A549 (cell line): ENCODE measurements at places on chromosomes 3 and 15.

DNA sequence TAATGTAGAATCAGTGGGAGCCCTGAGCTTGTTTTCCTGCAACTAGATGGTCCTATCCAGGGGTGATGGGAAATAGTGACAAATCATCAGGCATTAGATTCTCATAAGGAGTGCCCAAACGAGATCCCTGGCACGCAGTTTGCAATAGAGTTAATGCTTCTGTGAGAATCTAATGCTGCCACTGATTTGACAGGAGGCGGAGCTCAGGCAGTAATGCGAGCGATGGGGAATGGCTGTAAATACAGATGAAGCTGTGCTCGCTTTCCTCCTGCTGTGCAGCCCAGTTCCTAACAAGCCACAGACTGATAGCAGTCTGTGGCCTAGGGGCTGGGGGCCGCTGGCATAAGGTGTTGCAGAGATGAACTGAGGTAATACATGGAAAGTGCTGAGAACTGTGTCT, 28.3 kb upstream of the TMEM42 start:
- DNase-seq: no peak

DNA sequence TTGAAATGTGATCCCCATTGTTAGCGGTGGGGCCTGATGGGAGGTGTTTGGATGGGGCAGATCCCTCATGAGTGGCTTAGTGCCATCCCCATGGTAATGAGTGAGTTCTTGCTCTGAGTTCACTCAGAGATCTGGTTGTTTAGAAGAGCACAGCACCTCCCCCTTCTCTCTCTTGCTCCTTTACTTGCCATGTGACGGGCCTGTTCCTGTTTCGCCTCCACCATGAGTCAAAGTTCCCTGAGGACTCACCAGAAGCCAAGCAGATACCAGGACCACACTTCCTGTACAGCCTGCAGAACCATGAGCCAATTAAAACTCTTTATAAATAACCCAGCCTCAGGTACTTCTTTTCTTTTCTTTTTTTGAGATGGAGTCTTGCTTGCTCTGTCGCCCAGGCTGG, 46.6 kb downstream of the ANP32A start:
- no peak for DNase-seq

GRCh38 chr3:131544557-131544956, 41.8 kb upstream of the MRPL3 start:
- DNase-seq: no peak

- DNase-seq: no peak
These were observed 1.2 kb downstream of the ROBO1 start for GRCh38 chr3:79766496-79767193.

GRCh38 chr15:34239151-34239808, 14.5 kb downstream of the EMC4 start:
- DNase-seq: peak; percentile 68

DNA sequence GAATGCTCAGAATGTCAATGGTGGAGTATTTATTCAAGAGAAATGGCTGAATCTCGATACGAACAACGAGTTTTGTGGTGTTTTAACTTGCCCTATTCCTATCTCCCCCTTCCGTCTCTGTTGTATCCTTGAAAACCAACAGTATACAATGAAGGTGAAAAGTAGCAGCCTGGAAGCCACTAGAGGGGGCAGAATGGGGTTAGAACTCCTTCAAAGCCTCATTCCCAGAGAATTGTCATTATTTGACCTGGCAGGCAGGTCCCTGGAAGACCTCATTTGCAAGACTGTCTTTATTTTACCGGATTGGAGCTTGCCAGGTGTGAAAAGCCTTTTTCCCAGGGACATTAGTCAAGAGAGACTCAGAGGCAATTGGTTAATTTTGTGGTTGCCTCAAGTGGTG, 139.4 kb downstream of the LRRC28 start:
- no peak for DNase-seq

GRCh38 chr3:20066079-20066478, 25.8 kb downstream of the KAT2B start:
- no peak for DNase-seq

DNA sequence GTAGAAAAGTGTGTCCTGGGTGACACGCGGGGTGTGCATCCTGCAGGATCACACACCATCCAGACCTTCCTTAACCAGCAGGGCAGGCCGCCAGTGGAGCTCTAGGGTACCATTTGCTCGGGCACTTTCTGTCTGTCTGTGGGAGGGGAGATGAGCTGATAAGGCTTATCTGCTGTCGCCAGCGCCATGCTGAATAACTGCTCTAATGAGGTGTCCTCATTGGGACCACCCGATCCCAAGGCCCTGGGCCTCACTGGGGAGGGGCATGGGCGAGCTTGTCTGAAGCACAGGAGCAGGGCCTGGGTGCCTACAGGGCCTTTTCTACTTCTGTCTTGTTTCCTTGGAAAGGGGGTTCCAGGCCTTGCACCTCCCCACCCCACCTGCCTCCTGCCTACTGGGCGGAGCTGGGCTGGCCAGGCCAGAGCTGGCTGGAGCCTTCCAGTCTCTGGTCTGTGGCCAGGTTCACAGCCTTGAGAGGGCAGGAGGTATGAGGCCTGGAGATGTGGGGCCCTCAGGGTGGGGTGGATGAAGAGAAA, 2.5 kb upstream of the GATA2 start:
- no peak for DNase-seq

GRCh38 chr3:127744253-127744815, 71.6 kb downstream of the ABTB1 start:
- DNase-seq: no peak

- DNase-seq: no peak
These were observed 781.2 kb upstream of the ARPP21 start for GRCh38 chr3:34858067-34858660.

- DNase-seq: no peak
These were observed 538.5 kb upstream of the ADAMTS9 start for GRCh38 chr3:65226287-65226686.

- DNase-seq: no peak
These were observed 66.4 kb downstream of the BCHE start for GRCh38 chr3:165770781-165771180.

GRCh38 chr3:39211332-39212130, 19.1 kb upstream of the XIRP1 start:
- DNase-seq: no peak

DNA sequence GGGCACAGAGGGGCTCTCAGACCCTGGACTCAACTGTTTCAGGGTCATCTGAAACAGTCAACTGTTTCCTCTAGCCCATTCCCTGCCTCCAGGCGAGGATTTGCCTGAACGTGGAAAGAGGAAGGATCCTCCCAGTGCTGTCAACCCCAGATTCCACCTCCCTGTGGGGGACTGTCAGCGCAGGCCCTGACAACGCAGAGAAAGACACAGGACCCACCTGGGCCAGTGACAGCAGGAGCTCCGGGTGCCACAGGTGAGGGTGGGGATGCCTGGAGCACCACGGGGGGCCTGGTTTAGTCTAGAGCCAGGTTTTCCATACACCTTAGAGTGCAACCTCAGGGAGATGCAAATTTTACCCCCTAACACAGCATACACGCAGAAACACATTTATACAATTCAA, 19.5 kb upstream of the LAMP3 start:
- DNase-seq: no peak

DNA sequence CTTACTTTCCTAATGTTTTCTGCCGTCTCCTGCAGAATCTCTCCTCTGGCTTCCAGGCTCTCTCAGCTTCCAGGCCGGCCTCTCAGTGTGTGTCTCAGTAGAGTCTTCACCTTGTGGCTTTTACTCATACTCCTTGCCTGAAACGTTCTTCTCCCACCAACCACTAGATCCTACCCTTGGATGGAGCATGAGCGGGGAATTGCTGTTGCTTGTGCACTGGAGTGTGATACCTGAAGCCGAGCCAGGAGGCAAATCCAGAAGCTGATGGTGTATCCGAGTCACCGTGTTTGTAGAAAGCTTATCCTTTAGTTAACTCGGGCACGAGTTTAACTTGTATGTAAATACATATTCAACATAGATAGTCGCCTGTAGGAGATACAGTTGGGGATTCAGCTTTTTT, 285.0 kb upstream of the C2CD4B start:
- no peak for DNase-seq

- no peak for DNase-seq
These were observed 11.1 kb upstream of the MBNL1 start for GRCh38 chr3:152257563-152258035.

- DNase-seq: no peak
These were observed 39.3 kb downstream of the CCR1 start for GRCh38 chr3:46168583-46169345.

- DNase-seq: no peak
These were observed 228.1 kb upstream of the FEZF2 start for GRCh38 chr3:62601238-62602070.

GRCh38 chr15:42108189-42108588, 13.8 kb upstream of the PLA2G4D start:
- DNase-seq: no peak

GRCh38 chr3:190886945-190887344, 24.5 kb upstream of the GMNC start:
- peak; percentile 1 for DNase-seq

DNA sequence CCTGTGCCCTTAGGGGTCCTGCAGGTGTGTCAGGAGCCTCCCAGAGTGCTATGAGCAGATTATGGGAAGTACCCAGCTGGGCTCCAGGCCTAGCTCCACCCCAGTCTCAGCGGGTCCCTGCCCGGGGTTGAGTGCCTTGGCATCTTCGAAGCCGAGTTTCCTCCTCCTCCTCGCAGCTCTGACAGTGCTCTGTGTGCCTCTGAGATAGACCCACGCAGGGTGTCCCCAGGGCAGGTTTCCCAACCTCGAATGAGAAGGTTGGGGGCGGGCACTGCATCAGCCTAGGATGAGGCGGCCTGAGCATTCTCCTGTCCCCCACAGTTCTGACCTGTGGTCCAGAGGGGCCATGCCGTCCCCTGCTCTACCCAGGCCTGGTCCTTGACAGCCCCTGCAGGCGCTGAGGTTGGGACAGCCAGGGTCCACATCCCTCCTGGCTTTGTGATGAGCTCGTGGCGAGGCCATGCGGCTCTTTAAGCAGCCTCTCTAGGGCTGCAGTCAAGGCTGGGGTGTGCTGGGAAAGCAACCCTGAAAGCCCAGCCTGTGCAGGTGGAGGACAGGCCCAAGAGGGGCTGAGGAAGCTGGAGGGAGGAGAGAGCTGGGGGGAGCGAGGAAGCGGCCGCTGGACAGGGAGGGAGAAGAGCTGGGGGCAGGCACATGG, 20.2 kb upstream of the SKOR1 start:
- no peak for DNase-seq

GRCh38 chr3:17808994-17809393, 66.6 kb upstream of the TBC1D5 start:
- DNase-seq: no peak

- no peak for DNase-seq
These were observed 219.8 kb downstream of the ULK4 start for GRCh38 chr3:41742121-41742520.

DNA sequence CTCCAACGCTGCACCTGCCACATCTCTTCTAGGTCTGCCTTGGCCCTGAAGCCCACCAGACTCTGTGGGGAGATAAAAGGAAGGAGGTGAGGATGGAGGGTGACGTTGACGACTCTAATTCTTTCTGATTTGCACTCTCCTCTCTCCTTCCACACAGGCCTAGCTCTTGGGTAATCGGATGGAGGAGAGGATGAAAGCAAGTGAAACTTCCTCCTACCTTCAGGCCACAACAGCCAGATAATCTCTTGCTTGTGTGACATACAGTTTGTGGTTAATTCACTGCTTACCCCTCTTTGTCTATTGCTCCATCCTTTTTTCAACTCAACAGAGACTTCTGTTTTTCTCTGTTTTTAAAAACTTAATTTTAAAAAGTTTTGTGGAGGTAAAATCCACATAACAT, 208.1 kb downstream of the SV2B start:
- DNase-seq: no peak

- no peak for DNase-seq
These were observed 30.8 kb upstream of the RPN1 start for GRCh38 chr3:128681369-128681829.

DNA sequence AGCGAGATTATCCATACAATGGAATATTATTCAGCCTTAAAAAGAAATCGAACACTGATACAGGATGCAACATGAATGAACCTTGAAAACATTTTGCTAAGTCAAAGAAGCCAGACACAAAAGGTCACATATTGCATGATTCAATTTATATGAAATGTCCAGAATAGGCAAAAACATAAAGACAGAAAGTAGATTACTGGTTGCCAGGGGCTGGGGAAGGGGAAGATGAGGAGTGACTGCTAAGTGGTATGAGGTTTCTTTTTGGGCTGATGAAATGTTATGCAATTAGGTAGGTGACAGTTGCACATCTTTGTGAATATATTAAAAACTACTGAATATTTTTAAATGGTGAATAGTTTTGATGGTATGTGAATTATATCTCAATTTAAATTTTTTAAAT, 38.3 kb downstream of the LRRFIP2 start:
- no peak for DNase-seq

GRCh38 chr3:46910166-46910760, 32.7 kb downstream of the PTH1R start:
- DNase-seq: no peak

DNA sequence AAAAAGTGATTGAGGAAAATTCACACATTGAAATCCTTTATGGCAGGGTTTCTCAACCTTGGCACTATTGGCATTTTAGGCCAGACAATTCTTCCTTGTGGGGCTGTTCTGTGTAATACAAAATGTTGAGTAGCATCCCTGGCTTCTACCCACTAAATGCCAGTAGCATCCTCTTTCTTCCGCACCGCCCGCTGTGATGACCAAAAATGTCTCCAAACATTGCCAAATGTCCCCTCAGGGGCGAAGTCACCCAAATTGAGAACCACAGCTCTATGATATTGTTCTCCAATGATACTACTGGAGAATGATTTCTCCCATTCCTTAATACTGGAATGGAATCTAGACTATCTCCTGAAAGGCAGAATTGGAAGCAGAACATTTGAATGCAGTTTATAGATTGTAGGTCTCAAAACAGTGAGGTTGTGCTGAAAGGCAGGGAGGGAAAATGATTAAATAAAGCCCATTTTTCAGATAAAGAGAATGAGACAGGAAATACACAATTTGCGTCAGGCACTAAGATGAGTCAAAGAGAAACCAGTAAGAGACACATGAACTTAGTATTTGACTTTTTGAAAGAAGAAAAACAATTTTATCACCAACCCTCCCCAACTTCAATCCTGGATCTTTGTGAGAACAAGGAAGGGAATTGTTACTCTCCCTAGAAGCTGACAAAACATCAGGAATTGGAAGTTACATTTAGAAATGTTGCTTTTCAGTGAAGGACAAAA, 101.6 kb upstream of the TNIK start:
- DNase-seq: no peak

DNA sequence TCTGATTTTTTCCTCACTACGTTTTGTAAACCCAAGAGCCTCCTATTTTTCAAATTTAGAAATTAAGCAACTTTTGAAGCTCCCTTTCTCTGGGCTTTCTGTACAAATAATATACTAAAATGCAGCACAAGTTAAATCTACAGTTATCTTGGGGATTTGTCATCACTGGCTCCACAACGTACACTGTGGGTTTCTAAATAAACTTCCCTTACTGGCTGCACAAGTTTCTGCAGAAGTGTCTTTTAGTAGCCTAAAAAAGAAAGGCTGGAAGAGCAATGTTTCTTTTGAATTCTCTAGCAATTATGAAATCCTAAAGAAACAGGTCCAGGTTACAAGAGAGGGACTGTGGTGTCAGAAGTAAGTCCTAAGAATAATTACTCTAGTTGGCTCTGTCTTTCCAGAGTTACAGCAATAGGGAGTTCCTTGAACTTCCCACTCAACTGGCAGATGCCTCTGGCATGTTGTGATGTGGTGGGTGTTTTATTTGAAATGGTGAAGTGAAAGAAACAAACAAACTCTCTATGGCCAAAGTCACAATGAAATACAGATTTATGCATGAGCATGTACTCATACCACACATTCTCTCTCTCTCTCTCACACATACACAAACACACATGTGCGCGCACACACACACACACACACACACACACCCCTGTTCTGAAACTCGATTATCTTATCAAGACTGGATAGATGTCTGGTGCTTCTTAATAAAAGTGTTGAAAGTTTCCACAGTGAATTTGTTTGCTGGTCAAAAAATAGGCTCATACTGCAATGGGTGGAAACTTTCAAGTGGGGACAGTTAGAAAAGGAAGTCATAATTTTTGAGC, 198.2 kb downstream of the SSR3 start:
- no peak for DNase-seq
